ENCODE measurements at places on chromosomes 16 and 17.
A peak's percentile ranks its signal among the peaks of the same experiment; 100 is the strongest.

- no peak for DNase-seq
Measured at GRCh38 chr17:3927628-3928340, 11.5 kb upstream of the P2RX1 start.

- no peak for DNase-seq
Measured at GRCh38 chr16:88846088-88846487, 10.7 kb downstream of the GALNS start.

GRCh38 chr17:80717720-80718083 is 173.1 kb downstream of the RPTOR start:
- no peak for DNase-seq

DNA sequence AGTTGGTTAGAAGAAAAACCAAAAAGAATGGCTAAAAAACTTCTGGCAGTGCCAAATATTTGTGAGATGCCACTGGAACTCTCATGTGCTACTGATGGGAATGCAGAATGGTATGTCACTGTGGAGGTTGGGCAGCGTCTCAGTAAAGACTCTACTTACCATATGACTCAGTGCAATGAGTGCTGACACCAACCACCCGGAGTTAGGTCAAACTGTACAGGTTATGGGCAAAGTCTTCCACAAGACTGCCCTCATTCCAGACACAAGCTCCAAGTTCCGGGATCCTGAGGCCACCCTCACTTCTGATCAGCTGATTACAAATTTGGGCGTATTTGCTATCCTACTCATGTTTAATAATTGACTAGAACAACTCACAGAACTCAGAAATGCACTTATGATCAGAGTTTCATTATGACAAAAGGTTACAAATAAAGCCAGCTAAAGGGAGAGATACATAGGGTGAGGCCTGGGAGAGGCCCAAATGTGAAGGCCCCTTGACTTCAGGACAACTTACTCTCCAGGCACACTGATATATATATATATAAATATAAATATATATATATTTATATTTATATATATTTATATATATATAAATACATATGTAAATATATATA is 114.9 kb downstream of the TRIM37 start:
- DNase-seq: no peak

DNA sequence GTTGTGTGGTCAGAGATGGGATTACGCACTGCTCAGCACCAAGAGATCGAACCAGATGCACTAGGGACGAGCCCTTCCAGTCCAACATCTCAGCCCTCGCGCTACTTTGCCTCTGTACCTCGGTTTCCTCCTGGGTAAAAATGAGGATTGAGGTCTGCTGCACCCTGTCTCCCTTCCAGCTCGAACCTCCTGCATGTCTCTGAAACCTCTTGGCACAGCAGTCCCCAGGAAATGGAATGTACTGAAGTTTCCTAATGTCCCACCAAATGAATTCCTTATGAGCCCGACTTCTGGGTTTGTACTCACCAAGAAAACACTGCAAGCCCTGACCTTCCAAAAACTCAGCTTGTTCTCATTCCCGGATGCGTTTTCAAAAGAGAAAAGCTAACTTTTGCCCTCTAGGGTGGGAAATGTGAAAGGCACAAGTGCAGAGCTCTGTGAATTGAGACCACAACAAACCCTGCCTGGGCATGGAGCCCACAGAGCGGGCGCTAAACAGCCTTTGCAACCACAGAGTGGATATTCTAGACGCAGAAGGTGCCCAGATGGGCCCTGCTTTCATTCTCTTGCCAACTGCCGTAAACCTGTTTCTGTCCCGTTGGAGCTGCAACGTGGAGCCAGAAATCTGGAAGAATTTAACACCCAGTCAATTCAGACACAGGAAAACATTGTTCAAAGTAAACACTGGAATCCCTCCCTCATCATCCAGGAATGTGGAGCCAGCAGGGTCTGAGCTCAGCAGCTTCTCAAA is 10.3 kb downstream of the CDRT4 start:
- peak; percentile 89 for DNase-seq

DNA sequence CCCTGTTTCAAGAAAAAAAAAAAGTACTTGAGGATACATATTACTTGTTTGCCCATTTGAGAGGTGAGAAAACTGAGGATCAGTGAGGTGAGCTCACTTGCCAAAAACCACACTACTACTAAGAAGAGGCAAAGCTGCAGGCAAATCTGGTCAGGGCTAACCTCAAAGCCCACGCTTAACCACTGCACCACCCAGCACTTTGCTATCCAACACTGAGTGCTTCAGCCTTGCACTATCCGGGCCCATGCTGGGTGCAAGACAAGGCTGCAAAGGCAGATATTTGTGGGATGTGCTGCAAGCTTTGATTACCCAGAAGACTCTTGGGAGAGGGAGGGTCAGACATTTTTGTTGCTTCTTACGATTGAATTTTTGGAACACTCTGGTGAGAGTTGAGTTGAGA is 23.6 kb upstream of the NLRP1 start:
- DNase-seq: no peak

DNA sequence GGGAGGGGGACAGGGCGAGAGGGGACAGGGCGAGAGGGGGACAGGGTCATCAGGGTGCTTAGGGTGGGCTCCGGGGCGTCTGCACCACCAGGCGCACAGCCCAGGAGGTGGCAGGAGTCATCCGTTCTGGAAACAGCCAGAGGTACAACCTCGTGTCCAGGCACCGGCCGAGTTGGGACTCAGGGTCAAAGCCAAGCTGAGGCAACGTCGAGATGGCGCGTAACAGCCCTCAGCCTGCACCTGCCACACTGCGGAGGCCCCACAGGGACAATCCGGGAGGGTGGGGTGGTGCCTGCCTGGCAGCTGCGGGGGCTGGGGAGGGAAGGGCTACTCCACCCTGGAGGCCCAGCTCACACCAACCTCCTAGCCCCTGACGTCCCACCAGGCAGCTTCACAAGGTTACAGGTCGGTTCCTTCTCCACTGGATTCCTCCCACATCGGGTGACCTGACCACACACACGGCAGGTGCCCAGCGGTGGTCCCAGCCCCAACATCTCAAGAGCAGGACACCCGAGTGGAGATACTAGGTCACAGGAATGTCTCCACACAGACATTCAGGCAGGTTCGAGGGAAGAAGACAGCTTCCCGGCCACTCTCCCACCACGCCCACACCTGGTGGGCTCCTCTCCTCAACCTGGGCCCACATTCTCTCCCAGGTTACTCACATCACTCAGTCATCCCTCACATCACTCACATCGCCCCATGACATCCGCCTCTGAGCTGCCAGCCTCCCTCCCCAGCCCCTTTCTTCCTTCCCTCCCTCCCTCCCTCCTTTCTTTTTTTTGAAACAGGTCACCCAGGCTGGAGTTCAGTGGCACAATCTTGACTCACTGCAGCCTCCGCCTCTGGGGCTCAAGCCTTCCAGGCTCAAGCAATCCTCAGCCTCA is 47.3 kb downstream of the RPH3AL start:
- DNase-seq: no peak

- DNase-seq: no peak
Measured at GRCh38 chr17:35002876-35003551, 22.7 kb downstream of the LIG3 start.

- no peak for DNase-seq
Measured at GRCh38 chr16:79074541-79074940, 526.0 kb downstream of the MAF start.

- DNase-seq: peak; percentile 65
Measured at GRCh38 chr17:82970067-82970466, 109.3 kb upstream of the METRNL start.

GRCh38 chr17:69547947-69548346 is 133.4 kb downstream of the MAP2K6 start:
- DNase-seq: no peak

- no peak for DNase-seq
Measured at GRCh38 chr16:86448306-86448890, 61.9 kb upstream of the FOXF1 start.

All from mesenteric fat pad (tissue), 1 donor.